ENCODE measurements at places on chromosomes 11 and 22.

GRCh38 chr11:106491751-106492150, 414.3 kb downstream of the AASDHPPT start:
- DNase-seq: no peak

DNA sequence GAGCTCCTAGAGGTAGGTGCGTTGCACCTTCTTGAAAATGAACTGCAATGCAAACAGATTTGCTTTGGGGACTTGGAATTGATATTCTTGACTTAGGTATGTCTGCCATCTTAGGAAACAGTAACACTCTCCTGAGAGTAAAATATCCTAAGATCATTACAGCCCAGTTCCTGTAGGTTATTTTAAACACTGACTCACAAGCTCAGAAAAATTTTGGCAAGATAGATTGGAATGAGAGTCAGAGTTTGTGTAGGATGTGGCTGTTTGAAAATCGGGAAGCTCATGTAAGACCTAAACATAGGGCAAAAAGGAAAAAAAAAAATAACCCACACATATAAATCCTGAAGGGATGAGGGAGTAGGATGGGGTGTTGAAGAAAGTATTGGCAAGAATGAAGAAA, 377.0 kb upstream of the LRRC4C start:
- no peak for DNase-seq

GRCh38 chr11:6362185-6362872, 27.9 kb upstream of the SMPD1 start:
- no peak for DNase-seq

DNA sequence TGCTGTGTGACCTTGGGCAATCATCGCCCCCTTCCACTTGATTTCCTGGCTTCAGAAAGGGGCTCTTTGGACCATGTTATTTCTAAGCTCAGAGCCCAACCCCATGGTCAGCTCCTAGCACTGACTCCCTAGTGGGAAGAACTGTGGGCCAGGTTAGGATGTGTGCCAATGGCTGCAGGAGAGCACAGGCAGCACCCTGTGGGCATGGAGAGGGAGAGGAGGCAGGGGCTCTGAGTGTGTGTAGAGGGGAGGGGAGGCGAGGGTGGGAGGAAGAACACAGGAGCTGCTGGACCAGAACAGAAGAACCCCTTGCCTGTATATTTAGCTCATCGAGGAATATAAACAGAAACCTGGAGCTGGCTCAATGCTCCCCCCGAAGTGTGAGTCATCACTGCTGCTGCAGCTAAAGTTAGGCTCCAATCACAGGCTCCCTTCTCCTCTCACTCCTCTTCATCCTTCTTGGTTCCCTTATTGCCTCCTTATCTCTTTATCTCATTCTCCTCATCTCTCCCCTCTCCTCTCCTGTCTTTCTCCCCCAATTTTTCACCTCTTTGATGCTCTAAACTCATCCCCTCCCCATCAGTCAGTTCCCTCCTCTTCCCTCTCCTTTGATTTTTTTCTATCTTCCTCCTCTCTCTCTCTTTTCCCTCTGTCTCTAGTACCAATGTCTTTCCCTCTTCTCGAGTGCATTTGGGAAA, 14.5 kb upstream of the RPS19BP1 start:
- DNase-seq: no peak

DNA sequence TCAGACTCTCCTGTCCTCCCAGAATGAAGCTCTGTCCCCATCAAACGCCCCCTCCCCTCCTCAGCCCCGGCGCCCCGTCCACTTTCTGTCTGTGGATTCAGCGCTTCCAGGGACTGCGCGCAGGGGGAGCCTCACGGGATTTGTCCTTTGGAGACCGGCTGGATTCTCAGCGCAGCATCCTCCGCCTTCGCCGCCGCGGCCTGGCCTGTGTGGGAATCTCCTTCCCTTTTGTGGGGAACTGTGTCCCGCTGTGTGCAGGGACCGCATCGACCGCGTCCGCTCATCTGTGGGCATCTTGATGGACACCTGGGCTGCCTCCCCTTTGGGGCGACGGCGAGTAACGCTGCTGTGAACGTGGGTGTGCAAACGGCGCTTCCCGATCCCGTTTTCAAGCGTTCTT, 1.1 kb upstream of the SCT start:
- no peak for DNase-seq

GRCh38 chr11:11798586-11799438, 43.0 kb upstream of the USP47 start:
- no peak for DNase-seq

- peak; percentile 99 for DNase-seq
Measured at GRCh38 chr11:130103296-130103814, 33.7 kb downstream of the APLP2 start.

DNA sequence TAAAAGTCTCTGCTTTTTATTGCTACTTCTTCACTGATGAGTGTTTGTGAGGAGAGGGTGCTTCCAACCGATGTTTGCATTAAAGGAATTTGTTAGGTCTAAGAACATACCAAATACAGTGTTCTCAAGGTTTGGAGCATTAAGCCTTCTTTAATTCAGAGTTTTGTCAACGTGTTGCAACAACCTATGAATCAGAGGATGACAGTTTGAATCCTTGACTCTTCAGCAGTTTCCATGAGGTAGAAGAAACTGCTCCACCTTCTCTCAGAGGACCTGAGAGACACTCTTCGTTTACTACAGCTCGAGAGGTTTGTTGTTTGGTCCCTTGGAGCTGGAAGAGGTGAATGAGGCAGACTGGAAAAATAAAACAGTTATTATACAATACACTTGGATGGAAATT, 55.7 kb downstream of the NCAM1 start:
- no peak for DNase-seq

DNA sequence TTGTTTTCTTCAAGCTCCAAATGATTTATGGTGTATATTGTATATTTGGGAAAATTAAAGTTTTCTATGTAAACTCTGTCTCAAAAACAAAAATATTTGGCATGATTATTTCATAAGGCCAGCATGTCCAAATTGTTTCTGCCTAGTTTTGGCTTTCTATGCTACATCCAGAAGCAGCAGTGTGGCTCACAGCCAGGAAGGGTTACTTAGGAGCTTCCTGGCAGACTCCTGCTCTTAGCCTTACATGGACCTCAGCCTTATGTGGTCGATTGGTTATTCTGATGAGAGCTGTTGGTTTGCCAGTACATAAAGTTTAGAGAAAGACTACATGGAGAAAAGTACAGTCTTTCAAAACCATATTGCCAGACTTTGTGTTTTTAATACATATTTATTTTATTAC, 297.7 kb upstream of the FAT3 start:
- no peak for DNase-seq

- DNase-seq: no peak
Measured at GRCh38 chr11:34860034-34860433, 56.1 kb downstream of the APIP start.

DNA sequence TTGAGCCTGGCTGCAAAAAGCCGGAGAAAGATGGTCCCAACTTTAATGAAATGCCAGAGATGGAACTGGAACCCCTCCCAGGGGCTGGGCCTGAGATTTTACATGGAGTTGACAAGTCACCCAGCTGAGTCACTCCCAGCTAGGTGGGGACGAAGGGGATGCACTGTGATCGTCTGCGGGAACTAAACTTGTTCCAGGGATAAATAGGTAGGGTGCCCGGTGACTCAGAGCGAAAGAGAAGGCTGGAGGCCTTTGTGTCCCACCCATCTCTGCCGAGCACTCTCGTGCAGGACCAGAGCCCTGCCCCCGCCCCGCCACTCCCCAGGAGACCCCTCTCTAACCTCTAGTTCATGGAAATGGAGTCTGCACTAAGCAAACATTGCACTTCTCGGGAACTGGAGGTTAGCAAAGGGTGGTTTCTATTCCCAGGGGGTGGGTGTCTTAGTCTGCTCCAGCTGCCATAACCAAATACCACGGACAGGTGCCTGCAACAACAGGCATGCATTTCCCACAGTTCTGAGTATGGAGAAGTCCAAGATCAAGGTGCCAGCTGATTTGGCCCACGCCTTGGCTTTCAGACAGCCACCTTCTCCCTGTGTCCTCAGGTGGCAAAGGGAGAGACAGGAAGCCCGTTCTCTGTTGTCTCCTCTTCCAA, 60.7 kb upstream of the FADD start:
- DNase-seq: no peak

- no peak for DNase-seq
Measured at GRCh38 chr11:126138636-126139035, 72.8 kb downstream of the RPUSD4 start.

DNA sequence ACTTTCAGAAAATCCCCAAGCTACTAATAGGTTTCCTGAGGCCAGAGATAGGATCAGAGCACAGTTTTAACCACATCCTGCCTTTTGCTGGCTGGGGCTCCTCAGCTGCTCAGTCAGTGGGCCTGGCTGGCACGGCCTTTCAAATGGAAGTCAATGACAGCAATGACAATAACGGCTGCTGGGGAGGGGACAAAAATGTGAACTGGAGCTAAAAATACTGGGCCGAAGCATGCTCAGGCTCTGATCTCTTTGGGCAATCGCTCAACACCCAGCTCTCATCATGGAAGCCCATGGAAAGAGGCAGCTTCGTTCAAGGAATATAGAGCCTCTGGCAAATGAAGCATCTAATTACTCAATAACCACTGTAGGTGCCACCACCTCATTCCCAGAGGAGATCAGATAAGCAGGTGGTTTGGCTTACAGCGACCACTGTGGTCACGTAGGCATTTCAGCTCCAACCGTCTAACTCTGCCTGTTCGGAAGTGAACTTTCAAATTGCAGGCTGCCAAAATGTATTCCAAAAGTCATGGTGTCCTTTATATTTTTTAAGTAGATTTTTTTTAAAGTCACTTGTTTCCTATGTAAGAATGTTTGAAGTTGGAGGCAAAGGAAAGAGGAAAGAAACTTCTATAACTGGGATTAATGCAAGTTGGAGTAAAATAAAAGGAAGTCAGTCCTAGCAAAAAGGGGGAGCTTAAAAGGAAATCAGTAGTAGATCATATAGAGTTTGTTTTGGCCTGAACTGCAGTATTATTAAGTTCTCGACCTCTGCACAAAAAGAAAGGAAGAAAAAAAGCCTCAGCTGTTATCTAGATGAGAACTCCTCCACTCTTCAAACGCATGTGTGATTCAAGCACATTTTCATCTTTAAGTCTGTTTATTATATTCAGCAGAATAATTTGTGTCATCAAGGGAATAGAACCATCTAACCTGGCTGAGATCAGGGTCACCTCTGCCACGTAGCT, 14.1 kb downstream of the WT1 start:
- DNase-seq: no peak

DNA sequence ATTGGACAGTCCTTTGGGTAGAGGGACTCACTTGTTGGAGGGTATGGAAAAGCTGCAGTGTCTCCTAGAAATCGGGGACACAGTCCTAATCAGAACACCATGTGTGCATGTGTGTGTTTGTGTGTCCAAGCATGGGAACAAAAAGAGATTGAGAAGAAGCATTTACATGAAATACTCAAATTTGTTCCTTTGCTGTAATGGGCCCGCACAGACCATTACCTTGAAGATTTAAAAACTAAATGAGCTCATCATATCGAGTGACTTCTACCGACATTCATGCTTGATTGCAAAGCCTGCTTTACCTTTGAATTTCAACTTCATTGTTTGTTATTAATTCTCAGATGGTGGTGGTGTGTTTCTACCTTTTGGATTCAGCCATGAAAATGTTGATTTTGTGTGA, 106.9 kb downstream of the ZBTB16 start:
- DNase-seq: no peak

DNA sequence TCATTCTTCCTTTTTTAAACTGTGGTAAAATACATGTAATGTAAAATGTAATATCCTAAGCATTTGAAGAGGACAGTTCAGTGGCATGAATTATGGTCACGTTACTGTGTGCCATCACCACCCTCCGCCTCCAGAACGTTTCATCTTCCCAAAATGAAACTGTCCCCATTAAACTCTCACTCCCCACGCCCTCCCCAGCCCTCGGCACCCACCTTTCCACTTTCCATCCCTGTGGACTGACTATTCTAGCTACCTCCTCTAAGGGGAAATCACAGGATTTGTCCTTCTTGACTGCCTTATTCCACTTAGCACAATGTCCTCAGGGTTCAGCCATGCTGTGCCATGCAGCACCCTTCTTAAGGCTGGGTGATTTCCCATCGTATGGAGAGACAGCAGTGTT, 1509.5 kb downstream of the BRD1 start:
- DNase-seq: no peak

GRCh38 chr11:103339485-103339857, 230.2 kb downstream of the DYNC2H1 start:
- DNase-seq: no peak

- no peak for DNase-seq
Measured at GRCh38 chr22:19375435-19375834, 56.1 kb downstream of the HIRA start.

DNA sequence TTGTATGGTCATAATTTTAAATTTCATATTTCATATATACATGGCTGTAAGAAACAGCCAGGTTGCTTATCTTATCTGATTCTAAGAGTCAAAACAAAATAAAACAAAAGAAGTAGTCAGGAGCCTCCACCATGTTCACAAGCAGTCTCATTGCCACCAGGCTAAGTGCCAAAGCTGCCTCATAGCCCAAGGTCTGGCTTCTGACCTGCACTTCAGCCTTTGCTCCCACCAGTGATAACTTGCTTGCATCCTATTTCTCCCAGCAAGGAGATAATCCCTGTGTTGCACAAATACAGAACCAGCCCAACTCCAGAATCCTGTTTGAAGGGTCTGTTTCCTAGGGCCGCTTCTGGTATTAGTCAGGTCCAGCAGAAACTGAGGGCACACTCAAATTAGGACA, 53.9 kb upstream of the TSKU start:
- no peak for DNase-seq

DNA sequence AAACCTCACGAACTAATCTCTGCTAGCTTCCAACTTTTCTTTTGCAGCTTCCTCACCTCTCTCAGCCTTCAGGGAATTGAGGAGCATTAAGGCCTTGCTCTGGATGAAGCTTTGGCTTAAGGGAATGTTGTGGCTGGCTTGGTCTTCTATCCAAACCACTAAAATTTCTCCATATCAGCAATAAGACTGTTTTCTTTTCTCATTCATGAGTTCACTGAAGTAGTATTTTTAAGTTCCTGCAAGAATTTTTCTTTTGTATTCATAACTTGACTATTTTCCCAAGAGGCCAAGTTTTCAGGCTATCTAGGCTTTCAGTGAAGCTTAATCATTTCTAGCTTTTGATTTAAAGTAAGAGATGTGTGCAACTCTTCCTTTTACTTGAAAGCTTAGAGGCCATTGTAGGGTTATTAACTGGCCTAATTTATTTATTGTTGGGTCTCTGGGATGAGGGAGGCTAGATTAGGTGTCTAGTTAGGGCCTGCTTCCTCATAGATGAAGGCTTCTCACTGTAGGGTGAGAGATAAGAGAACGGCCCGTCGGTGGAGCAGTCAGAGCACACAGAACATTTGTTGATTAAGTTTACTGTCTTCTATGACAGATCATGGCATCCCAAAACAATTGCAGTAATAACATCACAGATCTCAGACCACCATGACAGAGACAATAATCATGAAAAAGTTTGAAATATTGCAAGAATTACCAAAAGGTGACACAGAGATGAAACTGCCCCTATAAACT, 33.2 kb downstream of the CSF2RB start:
- no peak for DNase-seq

GRCh38 chr22:19605508-19606331, 81.5 kb upstream of the CLDN5 start:
- no peak for DNase-seq

GRCh38 chr11:124115782-124116616, 749 bp downstream of the VWA5A start:
- no peak for DNase-seq

Measured in HFF-Myc (cell line).